ENCODE measurements at places on chromosomes 1 and 21.

DNA sequence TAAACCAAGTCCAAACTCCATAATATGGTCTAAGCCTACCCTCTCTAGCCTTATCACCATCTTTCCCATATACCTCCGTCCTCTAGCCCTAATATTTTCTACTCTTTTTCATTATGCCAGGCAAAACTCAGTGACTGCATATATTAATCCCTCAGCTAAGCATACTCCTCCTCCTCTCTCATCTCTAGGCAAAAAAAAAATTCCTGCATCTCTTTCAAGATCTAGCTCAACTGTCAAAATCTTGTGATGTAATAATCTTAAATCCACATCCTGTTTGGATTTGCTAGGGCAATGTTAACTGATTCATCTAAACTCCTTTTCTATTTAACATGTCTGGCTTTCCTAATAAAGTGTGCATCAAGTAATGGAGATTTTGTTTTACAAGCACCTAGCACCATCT lies 20.4 kb downstream of the PRPF38A start:
- DNase-seq: no peak

DNA sequence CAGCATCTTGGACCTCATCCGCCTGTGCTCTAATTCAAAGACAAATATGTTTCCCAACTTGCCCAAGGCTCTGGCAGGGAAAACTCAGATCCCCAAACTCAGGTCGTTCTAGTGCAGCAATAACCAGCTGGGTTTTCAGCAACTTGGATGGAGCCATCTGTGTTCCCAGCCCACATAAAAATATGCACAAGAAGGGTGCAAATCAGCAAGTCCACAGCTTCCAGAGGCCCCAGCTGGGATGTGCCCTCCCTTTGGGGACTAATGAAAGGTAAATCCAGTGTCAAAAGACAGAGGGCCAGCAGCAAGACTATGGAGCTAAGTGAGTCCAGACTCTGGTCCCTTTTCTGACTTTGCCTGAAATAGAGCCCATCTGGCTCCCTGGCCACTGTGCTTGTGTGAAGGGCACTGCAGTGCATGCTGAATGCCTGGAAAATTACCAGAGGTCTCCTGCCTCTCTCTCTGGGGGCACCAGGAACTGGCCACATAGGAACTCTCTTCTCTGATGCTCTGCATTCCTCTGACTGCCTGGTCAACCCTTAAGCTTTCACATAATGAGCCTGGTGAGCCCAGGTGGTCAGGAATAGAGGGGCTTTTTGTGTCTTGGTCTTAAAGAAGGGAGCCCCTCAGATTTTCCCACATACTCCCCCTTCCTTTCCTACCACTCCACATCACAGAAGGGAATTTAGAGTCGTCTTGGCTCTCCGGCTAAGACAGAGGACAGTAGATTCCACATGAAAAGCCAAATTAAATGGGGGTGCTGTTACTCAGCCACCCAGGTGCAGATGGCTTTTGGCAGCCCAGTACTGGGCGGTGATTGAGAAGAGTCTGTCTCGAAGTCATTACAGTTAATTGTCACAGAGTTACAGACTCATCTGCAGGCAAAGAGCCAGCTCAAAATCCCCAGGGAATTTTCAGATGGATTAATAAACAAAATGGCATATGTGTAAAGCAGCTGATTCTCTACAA lies 88.1 kb upstream of the C1orf21 start:
- no peak for DNase-seq

- DNase-seq: no peak
These were observed 273.2 kb downstream of the DYRK1A start for GRCh38 chr21:37639756-37640155.

GRCh38 chr1:29033829-29034466 lies 89.8 kb downstream of the TMEM200B start:
- no peak for DNase-seq

GRCh38 chr21:16308269-16308668 lies 578.5 kb downstream of the USP25 start:
- no peak for DNase-seq

DNA sequence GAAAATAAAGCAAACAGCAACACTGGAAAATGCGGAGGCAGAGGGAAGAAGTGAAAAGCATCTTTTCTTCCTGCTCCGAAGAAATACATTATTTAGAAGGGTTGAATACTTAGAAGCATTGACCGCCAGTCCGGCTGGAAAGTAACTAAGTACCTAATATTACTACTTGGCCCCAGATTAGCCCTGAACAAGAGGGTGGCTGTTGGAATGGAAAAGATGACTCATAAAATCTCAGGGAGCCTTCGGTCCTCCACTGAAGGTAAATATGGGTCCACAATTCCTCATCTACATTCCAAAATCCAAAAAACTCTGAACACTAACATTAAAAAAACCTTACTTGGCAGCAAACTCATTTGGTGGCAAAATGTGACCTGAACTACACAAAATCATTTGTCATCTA lies 40.1 kb downstream of the BCAR3 start:
- no peak for DNase-seq

GRCh38 chr1:96979304-96980268 lies 258.0 kb downstream of the PTBP2 start:
- peak; percentile 9 for DNase-seq

DNA sequence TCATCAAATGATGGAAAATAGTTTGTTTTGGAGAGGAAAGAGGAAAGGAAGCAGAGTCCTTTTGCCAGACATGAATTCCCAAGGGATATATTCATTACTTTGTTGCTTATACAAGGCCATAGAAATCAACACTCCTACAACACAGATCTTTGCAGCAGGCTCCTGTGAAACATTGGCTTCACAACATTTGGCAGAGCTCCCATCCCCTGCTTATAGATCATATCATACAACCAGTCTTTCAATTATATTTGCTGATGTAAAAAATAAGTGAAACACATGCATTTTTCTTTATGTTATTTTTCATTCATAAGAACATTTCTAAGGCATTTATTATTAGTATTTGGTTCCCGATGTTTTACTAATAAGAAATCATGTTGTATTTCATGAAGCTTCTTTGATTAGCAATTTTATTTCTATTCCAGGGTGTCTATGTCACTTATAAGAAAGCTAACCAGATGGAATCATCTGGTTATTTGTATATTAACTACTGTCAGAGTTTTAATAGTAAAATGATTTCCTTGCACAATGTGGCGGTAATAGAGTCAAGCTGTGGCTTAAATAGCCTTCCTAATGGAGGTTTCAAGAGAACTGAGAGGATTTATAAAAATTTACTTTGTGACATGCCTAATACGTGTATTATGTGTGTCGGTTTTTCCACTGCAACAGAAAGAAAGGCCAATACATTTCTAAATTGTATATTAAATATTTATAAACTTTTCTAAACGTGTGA lies 470.3 kb upstream of the NCAM2 start:
- DNase-seq: peak; percentile 19

GRCh38 chr1:160577671-160578070 lies 1.6 kb downstream of the CD84 start:
- DNase-seq: no peak

DNA sequence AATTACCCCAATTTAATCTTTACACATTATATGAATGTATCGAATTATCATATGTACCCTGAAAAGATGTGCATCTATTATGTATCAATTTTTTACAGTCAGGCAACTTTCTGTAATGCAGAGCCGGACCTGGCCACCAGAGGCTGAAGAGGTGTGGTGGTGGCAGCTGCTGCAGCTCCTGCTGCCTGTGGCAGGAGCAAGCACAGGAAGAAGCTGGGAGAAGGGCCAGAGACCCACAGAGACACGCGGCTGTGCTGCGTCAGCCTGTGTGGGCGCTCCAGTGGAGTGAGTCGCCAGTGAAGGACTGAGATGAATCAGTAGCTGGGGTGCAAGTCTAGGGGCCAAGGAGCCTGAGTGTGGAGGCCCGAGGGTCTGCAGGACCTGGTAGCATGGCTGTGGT lies 74.3 kb upstream of the COG2 start:
- no peak for DNase-seq

GRCh38 chr1:241976229-241976628 lies 18.7 kb downstream of the BECN2 start:
- no peak for DNase-seq

DNA sequence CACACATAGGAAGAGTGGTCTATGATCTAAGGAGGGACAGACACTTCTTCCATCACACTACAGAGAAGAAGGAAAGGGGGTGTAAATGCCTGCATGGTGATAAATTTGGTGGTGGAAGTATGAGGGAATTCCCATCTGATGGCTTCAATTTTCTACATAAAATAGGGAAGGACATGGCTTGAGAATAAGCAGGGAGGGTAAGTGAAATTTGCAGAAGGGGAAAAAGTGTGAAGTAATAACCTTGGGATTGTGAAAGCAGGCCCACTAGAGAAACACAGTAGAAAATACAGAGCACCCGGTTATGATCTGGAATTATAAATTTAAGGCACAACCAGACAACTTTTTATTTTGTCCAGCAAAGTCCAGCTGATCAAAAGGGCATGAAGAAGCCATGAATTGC lies 22.7 kb upstream of the HIVEP3 start:
- no peak for DNase-seq

DNA sequence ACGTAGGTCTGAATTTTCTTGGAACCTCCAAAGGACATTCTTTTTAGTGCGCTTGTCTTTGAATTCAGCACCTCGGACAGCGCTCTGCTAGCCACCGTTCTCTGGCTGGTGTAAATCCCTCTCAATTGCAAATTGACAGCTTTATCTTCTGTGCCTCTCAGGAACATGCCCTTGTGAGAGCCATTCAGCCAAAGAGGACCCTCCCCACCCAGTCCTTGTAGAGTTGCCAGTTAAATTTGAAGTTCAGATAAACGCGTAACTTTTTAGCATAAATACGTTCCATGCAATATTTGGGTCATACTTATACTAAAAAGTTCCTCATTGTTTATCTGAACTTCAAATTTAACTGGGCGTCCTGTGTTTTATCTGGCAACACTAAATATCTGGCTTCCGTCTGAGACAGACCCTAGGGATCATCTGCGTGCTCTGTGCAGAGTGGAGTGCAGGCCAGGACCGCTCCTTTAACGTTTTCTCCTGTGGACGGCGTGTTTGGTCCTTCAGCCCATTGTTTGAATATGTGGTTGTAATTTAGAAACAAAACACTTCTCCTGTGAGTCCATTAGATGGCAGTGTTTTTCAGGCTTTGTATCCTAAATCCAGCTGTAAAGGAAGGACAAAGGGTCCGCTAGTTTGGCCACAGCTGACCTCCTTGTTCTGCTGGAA lies 7.0 kb downstream of the KCNAB2 start:
- peak; percentile 77 for DNase-seq

GRCh38 chr1:886760-887159 lies 37.0 kb upstream of the SAMD11 start:
- no peak for DNase-seq

DNA sequence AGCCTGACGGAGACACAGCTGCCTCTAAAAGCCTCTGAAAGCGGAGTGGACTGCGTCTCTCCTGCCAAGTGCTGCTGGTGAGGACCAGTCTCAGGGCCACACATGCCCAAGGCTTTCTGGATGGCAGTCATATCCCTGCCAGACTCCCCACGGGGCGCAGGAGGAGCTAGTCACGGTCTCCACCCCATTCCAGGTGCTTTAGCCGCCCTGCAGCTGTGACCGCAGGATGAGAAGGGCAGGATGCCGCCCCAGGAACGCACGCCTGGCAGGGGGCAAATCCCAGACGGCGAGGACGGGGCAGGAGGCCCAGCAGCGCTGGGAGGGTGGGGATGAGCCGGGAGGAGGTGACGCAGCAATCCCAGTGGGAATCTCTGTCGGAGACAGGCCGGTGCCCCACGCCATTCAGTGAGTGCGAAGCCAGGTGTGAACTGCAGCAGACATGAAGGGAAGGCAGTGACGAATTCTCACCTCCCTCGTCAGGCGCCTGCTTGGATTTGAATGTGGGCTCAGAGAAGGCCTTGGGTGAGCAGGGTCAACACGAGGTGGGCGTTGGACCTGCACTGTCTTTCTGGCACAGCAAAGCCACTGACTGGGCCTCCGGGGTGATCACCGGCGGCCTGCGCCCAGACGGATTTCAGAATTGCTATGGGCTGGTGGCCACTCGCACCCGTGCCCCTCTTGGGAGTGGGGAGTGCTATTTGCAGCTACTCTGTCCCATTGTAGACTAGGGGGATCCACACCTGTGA lies 38.5 kb upstream of the SLC19A1 start:
- no peak for DNase-seq

DNA sequence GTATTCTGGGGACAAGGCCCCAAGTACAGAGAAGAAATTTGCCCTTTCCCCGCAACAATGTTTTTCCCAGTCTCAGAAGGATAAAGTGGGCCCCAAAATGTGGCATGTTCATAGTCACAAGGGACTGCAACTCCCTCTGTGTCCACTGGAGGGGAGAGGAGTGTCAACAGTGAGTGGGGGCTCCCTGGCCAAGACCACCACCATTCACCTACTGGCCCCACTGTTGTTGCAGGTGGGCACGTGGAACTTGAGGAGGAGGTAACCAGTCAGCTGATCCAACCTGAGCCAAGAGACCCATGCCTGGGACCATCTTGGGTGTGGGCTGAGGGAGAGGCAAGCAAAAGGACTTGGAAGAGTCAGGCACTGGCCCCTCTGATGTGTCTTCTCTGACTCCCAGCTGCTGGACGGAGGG lies 777 bp downstream of the NUDT17 start:
- DNase-seq: peak; percentile 43
